ENCODE measurements at places on chromosomes 13 and 19. TPM values are rescaled to one million over a fixed set of nuclear protein-coding genes. Genes with fewer than 3 reads are reported as not detected.
A peak's percentile ranks its signal among the peaks of the same experiment; 100 is the strongest.

TUBB4A gene
- total RNA-seq = 6.2 TPM

FKRP gene
- 11.2 TPM for total RNA-seq

- peaks cover 52% of the 10 kb centered on the region for H3K27me3 ChIP-seq
- DNase-seq = peak; percentile 84
- no peak within 1 kb of the TSS for H3K4me3 ChIP-seq
- peaks cover 28% of the 10 kb centered on the region for H3K4me1 ChIP-seq
Measured at GRCh38 chr19:46495786-46496099, at the start of gene PNMA8B. Gene PNMA8B (minus strand): TSS chr19:46495867. CDS start chr19:46495465, 402 bp downstream.

DNA sequence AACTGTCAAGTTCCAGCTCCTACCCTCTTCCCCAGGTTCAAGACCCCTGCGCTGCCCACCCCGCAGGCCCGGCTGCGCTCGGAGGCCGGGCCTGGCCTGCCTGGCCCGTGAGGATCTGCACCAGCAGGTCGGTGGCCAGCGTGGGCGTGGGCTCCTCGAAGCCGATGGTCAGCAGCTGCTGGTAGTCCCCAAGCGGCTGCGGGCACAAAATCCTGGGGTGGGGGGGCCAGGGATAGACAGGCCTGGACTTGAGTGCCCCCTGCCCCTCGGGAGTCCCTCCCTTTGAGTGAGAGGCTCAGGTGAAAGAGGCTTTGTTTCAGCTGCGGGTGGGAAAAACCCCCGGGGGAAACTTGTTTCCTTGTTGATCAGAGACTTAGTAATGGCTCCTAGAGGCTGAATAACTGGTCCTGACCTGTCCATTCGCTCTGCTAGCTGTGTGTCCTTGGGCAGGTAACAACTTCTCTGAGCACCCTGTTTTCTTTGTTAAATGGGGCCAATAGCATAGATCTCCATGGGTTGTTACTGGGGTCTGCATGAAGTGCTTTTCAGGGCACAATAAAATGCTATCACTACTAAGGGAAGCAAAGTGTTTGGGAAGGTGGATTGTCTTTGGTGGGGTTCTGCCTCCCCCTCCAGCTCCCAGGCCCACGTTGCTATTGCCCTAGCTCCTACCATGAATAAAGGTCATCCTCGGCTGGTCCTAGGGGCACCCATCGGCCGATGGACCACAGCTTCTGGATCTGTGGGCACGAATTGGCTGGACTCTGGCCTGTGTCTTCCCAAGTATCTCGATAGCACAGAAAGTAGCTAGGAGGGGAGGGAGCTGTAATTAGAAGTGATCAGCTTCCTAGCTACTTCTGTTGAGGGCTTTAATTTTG is 3.5 kb downstream of the C19orf67 start:
- no peaks in the 10 kb centered on the region for H3K27me3 ChIP-seq

- no peaks in the 10 kb centered on the region for H3K36me3 ChIP-seq
- DNase-seq = no peak
- no peaks in the 10 kb centered on the region for H3K27me3 ChIP-seq
- H3K27ac ChIP-seq = no peak overlapping the region
- no peak overlapping the region for H3K4me3 ChIP-seq
- no peaks in the 10 kb centered on the region for H3K4me1 ChIP-seq
Measured at GRCh38 chr13:23609874-23610576, 39.8 kb downstream of the TNFRSF19 start.

- H3K27ac ChIP-seq = no peak overlapping the region
- no peak overlapping the region for H3K4me3 ChIP-seq
- no peaks in the 10 kb centered on the region for H3K36me3 ChIP-seq
- 0 out of 3 replicates have a peak, but pooled peaks cover 8% of the 10 kb centered on the region for H3K4me1 ChIP-seq
- H3K27me3 ChIP-seq = no peaks in the 10 kb centered on the region
Measured at GRCh38 chr13:46617229-46617721, 64.3 kb downstream of the LRCH1 start.

GRCh38 chr13:94959626-94960025 is 247.3 kb upstream of the SOX21 start:
- no peak overlapping the region for H3K27ac ChIP-seq
- H3K36me3 ChIP-seq = no peaks in the 10 kb centered on the region
- DNase-seq = no peak
- H3K4me3 ChIP-seq = no peak overlapping the region

DNA sequence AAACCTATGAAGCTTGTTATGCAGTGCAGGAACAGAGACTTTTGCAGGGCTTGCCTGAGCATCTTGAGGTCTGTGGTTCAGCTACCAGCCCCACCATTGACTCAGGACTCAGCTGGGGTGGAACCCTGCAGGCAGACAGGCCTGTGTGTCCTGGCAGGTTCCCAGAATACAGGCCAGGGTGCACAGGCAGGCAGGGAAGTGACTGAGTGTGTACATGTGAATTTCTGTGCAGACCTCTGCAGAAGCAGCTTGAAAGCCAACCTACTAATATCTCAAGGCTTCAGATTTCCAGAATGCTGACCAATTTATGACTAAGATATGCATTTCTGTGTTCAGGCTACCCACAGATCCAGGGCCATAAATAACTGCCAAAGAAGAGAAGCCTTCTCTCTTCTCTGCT is 254.4 kb downstream of the DLEU7 start:
- no peaks in the 10 kb centered on the region for H3K36me3 ChIP-seq
- DNase-seq = no peak
- no peak overlapping the region for H3K4me3 ChIP-seq
- no peak overlapping the region for H3K27ac ChIP-seq
- H3K27me3 ChIP-seq = no peaks in the 10 kb centered on the region

- DNase-seq = no peak
- no peaks in the 10 kb centered on the region for H3K36me3 ChIP-seq
- H3K4me3 ChIP-seq = no peak overlapping the region
- no peaks in the 10 kb centered on the region for H3K27me3 ChIP-seq
- no peak overlapping the region for H3K27ac ChIP-seq
Measured at GRCh38 chr19:24140099-24140498, 53.1 kb downstream of the ZNF254 start.

DNA sequence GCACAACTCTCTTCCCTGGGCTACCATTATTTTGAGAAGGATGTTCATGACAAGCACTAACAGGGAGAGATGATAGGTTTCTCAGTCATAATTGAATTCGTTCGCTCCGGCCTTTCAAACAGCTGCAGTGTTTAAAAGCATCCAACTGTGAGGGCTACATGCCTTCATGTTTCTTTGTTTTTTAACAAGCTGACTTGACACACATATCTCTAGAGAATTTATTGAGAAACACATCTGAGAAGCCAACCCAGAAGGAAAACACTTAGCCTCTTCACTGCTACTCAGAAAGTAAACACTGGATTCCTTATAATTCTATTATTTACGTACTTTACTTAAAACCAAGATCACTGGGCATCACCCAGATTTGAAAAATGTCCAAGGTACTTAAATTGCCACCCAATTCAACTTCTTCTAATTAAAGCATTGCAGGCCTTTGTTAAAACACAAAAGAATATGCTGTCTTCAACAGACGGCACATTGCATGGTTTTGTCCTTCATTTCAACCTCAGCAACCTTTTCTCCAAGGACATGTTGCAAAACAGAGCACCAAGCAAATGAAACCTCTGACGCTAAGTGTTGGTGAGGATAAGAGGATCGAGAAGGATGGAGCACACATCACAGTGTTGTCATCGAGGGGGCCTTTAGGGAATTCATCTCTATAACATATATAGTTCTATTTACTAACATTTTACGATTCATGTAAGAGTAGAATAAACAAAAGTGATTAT is 75.8 kb downstream of the TBC1D4 start:
- H3K4me3 ChIP-seq = no peak overlapping the region
- H3K36me3 ChIP-seq = no peaks in the 10 kb centered on the region
- H3K27me3 ChIP-seq = no peaks in the 10 kb centered on the region

GRCh38 chr13:65292488-65292901 is 1937.6 kb downstream of the PCDH9 start:
- no peak overlapping the region for H3K4me3 ChIP-seq
- no peaks in the 10 kb centered on the region for H3K36me3 ChIP-seq
- no peaks in the 10 kb centered on the region for H3K27me3 ChIP-seq
- no peak overlapping the region for H3K27ac ChIP-seq

DNA sequence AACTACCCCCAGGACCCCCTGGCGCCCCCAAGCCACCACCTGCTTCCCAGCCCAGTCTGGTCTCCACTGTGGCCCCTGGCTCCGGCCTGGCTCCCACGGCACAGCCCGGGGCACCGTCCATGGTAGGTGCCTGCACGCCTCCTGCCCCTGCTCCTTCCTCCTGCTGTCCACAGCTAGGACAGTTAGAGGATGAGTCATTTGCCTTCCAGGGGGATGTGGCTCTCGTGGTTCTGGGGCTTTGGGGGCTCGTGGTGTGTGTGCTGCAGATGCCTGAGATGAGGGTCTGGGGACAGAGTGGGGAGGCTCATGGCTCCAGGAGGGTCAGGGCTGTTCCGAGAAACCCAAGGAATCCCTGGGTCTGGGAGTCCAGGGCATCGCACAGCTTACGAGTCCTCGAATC is 12.7 kb downstream of the MED25 start:
- DNase-seq = no peak
- no peak overlapping the region for H3K4me3 ChIP-seq
- no peak overlapping the region for H3K27ac ChIP-seq
- no peaks in the 10 kb centered on the region for H3K27me3 ChIP-seq

GRCh38 chr19:23779645-23780044 is 21.0 kb upstream of the ZNF681 start:
- DNase-seq = no peak
- H3K27ac ChIP-seq = no peak overlapping the region
- peaks cover 87% of the 10 kb centered on the region for H3K36me3 ChIP-seq
- H3K4me1 ChIP-seq = no peaks in the 10 kb centered on the region

- H3K27me3 ChIP-seq = no peaks in the 10 kb centered on the region
- DNase-seq = no peak
- H3K36me3 ChIP-seq = no peaks in the 10 kb centered on the region
- no peak overlapping the region for H3K4me3 ChIP-seq
- H3K4me1 ChIP-seq = no peaks in the 10 kb centered on the region
- no peak overlapping the region for H3K27ac ChIP-seq
Measured at GRCh38 chr13:97401421-97401820, 32.5 kb upstream of the RAP2A start.

- DNase-seq = no peak
- no peak overlapping the region for H3K4me3 ChIP-seq
- H3K4me1 ChIP-seq = no peaks in the 10 kb centered on the region
- H3K36me3 ChIP-seq = no peaks in the 10 kb centered on the region
- no peak overlapping the region for H3K27ac ChIP-seq
- no peaks in the 10 kb centered on the region for H3K27me3 ChIP-seq
Measured at GRCh38 chr13:43377149-43377548, 353.8 kb downstream of the DNAJC15 start.

DNA sequence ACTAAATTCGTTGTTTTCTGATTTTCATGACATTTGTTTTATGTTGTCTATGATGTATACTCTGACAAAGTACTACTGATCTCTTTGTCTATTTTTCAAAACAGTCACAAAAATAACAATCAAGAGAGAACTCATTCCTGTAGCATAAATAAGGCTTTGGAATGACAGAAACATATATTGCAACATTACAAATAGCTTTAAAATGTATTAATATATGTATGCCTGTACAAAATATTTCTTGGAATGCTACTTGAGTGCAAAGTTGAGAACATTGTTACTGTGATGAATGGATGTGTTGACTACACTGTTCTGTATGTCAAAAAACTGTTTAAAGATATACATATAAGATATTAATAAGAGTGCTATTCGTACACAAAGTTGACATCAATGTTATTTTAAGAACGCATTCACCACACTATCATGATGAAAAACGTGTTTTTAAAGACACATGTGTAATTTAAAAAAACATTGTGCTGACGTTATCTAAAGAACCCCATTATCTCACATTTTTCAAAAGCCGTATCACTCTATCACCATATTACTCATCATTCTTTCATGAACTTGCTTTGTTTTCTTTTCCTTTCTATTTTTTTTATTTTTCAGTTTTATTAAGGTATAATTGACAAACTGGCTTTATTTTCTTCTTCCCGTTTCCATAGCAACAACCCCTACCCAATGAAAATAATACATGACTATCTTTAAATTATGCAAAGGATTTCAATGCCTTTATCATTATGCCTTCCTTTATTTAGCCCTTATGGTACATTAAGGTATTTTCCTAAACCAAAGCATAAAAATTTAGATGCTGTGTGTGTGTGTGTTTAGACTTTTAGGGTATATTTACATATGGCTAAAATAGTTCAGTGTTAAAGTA is 918.8 kb downstream of the SLITRK1 start:
- no peaks in the 10 kb centered on the region for H3K4me1 ChIP-seq
- no peak overlapping the region for H3K4me3 ChIP-seq
- no peaks in the 10 kb centered on the region for H3K27me3 ChIP-seq
- no peak for DNase-seq
- H3K27ac ChIP-seq = no peak overlapping the region

DNA sequence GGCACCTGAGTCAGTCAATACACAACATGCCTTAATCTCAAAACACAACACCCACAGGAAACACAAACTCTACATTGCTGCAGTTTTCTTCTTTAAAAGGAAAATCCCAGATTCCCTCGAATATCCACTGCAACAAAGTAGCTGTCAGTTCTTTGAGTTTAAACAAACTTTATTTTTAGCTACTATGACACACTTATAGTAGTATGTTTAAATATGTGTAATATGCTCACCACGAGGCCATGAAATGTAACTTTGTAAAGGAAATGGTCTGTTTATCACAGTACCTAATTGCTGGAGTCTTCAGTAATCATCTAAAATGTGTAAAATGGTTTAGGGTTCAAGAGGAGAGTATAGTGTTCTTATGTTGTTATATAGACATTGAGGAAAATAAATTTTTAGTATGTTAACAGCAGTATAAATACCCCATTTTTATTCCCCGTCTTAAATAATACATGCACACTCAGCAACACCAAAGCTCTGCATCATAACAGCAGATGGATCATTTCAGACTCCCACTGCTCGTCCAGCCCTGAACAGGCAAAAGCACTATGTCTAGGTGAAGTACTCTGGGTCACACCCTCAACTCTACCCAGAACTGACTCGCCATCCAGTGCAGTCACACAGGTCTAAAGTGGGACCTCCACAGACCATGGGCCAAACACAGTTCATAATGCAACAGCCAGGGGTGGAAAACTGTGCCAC is 20.6 kb downstream of the TUBGCP3 start:
- peaks cover 63% of the 10 kb centered on the region for H3K36me3 ChIP-seq
- no peak overlapping the region for H3K4me3 ChIP-seq
- H3K4me1 ChIP-seq = no peaks in the 10 kb centered on the region
- H3K27me3 ChIP-seq = no peaks in the 10 kb centered on the region

DNA sequence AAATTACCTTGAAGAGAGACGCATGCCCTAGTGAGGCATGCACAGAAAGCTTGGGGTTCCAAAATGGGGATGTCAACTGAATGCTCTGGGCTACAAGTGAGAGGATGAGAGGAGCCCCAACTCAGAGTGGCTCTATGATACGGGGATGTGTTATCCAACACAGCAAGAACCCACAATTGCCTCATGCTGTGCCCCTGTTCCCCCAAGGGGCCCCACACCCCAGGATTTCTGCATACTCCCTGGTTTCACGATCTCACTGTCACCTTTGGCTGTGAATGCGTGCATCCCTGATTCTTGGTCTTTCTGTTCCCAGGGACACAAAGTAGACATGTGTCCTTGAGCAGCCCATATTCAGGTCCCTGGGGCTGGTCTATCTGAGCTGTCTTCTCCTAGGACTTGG is 29.3 kb downstream of the WDR88 start:
- H3K27me3 ChIP-seq = no peaks in the 10 kb centered on the region
- no peaks in the 10 kb centered on the region for H3K36me3 ChIP-seq
- no peaks in the 10 kb centered on the region for H3K4me1 ChIP-seq
- H3K4me3 ChIP-seq = no peak overlapping the region
- DNase-seq = no peak

Data from K562 (cell line).